ENCODE measurements at places on chromosomes 13 and 19.

- DNase-seq, result no peak
Observed at GRCh38 chr13:109654341-109655205, 131.8 kb downstream of the IRS2 start.

- no peak for DNase-seq
Observed at GRCh38 chr13:48977973-48978372, 2.3 kb downstream of the FNDC3A start.

- DNase-seq, result no peak
Observed at GRCh38 chr19:18847549-18848463, 16.0 kb downstream of the UPF1 start.

- no peak for DNase-seq
Observed at GRCh38 chr19:49528211-49528771, 488 bp downstream of the RCN3 start.

DNA sequence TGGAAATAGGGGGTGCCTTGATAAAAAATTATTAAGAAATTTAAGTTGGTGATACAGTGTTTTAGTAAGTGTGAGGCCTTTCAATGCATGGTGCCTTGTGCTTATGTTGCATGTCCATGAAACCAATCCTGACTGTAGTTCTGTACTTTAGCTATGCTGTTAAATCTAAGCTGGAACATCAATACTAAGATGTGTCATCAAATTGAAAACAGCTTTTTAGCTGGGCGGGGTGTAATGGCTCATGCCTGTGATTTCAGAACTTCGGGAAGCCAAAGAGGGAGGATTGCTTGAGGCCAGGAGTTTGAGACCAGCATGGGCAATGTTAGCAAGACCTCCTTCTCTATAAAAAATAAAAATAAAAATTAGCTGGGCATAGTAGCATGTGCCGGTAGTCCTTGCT is 930.3 kb upstream of the PCDH9 start:
- DNase-seq, result no peak

DNA sequence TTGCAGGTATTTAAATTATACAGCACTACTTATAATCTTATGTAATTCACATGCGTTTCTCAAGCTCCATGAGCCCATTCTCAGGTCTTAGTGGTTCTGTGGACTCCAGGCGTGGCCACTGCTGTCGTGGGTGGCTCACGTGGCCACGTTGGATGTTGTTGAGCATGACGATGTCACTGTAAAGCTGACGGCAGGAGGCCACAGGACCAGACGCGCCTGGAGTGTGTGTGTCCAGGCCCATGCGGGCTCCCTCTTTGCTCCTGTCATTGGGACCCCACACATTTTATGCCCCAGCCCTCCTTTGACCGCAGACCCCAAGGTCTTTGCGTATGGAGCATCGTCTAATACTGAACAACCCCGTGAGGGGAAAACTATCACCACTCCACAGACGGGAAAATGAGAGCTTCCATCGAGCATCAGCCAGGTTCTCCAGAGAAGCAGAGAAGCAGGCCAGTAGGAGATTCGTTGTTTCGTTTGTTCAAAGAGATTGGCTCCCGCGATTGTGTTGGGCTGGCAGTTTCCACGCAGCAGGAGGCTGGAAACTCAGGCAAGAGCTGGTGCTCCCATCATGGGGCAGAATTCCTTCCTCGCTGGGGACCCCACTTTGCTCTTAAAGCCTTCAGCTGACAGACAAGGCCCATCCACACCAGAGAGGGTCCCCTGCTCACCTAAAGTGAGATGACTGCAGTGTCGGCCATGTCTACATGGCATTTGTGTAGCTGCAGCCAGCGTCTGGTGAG is 129.3 kb upstream of the SPACA7 start:
- DNase-seq, result no peak

All from esophagus squamous epithelium (tissue), 5 donors.